ENCODE measurements at places on chromosomes 4 and X.

GRCh38 chrX:4994855-4995254 lies 1233.8 kb downstream of the NLGN4X start:
- DNase-seq = no peak
- no peaks in the 10 kb centered on the region for H3K4me1 ChIP-seq
- H3K36me3 ChIP-seq = peaks cover 4% of the 10 kb centered on the region
- H3K4me3 ChIP-seq = no peak overlapping the region
- H3K27me3 ChIP-seq = no peaks in the 10 kb centered on the region

DNA sequence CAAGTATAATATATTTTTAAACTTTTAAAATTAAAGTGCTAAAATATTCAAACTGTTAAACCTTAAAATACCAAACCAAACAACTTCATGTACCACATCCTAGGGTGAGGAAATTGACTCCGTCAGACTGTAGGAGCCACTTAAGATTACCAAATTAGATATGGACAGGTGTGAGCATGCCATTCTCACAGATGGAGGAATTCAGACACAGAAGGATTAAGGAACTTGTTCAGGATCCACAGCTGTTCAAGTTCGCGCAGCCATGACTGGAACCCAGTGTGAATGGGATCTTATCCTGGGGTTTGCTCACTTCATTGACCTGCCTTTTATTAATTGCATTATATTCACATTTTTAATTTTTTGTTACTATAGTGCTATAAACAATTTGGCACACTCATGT lies 224.9 kb upstream of the PCDH7 start:
- no peak overlapping the region for H3K4me3 ChIP-seq
- H3K4me1 ChIP-seq = no peaks in the 10 kb centered on the region
- no peaks in the 10 kb centered on the region for H3K36me3 ChIP-seq
- no peak overlapping the region for H3K27ac ChIP-seq
- DNase-seq = no peak

GRCh38 chr4:110247591-110247990 lies 49.2 kb upstream of the ELOVL6 start:
- no peak for DNase-seq
- H3K4me3 ChIP-seq = no peak overlapping the region
- H3K27me3 ChIP-seq = no peaks in the 10 kb centered on the region
- H3K4me1 ChIP-seq = no peaks in the 10 kb centered on the region
- H3K36me3 ChIP-seq = no peaks in the 10 kb centered on the region

GRCh38 chr4:102600689-102601088 lies 99.5 kb downstream of the NFKB1 start:
- H3K4me3 ChIP-seq = no peak overlapping the region
- H3K36me3 ChIP-seq = peaks cover 86% of the 10 kb centered on the region
- no peaks in the 10 kb centered on the region for H3K27me3 ChIP-seq
- H3K27ac ChIP-seq = peak overlapping the region; percentile 41
- no peak for DNase-seq

- no peak overlapping the region for H3K4me3 ChIP-seq
- no peak for DNase-seq
- H3K36me3 ChIP-seq = peaks cover 6% of the 10 kb centered on the region
Measured at GRCh38 chr4:149264093-149264733, 551.4 kb downstream of the IQCM start.

Data from naive thymus-derived CD8-positive, alpha-beta T cell (primary cell).